IMR-90 (cell line): ENCODE measurements at places on chromosomes 1 and 21.
A peak's percentile ranks its signal among the peaks of the same experiment; 100 is the strongest.

DNA sequence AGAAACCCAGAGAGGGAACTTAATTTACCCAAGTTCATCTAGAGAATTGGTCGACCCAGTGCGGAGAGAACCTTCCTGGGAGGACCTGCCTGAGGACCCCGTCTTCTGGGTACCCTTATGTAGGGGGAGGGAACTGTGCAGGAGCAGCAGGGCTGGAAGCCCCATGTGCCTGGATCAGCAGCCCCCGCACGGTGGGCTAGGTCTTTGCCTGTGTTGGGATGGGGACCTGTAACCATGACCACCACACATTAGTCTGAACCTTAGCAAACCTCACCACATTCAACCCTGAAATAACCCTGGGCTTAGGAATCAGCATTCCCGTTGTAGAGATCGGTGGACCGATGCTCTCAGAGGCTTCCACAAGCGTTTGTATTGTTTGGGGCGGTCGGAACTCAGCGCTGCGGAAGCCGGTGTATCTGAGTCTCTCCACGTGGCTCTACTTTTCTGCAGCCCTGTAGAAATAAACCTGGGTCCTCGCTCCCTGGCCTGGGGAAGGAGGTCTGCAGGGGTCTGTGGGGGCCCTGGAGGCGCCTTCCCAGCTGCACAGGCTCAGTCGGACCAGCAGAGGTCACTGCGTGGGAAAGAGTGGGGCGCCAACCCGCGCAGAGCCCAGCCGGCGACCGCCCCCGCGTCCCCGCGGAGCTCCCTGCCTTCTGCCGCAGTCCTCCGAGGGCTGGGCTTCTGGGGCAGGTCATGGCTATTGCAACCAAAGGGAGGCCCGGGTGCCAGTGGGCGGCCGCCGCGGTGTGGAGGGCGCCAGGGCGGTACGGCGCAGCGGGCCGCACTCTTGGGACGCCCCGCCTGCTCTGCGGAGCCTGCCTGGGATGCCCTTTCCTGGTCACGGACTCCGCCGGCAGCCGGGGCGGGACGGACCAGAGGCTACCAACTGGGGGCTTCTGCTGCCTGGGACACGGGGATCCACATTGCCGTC is 36.2 kb upstream of the KCNA10 start:
- DNase-seq = peak; percentile 1
- H3K4me3 ChIP-seq = no peak overlapping the region; the same call in 1 of the 2 replicates
- H3K27ac ChIP-seq = no peak overlapping the region

DNA sequence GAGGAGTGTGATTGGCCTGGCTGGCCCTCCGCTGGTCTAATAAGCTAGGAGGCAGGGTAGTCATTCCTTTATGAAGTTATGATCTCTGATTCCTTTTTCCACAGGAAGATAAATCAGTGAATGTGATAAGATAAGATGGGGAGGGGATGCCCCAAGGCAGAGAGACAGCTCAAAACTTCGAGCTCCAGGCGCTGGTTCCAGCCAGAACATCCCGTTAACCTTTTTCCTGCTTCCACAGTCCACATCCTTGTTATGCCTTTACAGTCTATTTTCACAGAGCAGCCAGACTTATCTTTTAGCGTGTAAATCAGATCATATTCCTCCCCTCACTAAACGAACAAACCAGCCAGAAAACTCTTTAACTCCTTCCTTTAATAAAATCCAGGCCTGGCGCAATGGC is 38.5 kb upstream of the BMP8B start:
- H3K27ac ChIP-seq = no peak overlapping the region
- no peaks in the 10 kb centered on the region for H3K4me1 ChIP-seq
- peaks cover 16% of the 10 kb centered on the region for H3K27me3 ChIP-seq

DNA sequence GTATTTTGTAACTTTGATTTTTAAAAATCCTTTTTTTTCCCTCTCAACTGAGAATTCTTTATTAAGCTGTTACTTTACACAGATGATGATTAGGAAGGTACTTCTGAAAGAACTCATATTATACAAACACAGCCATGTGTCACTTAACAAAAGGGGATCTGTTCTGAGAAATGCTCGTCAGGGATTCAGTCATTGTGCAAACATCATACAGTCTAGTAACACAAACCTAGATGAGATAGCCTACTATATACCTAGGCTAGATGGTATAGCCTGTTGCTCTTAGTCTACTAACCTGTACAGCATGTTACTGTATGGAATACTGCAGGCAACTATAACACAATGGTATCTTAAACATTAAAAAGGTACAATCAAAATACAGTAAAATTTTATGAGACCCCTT is 24.9 kb downstream of the AHCTF1 start:
- H3K27me3 ChIP-seq = no peaks in the 10 kb centered on the region
- H3K4me3 ChIP-seq = no peak overlapping the region
- no peak overlapping the region for H3K27ac ChIP-seq
- DNase-seq = no peak
- peaks cover 17% of the 10 kb centered on the region for H3K36me3 ChIP-seq
- H3K4me1 ChIP-seq = no peaks in the 10 kb centered on the region

DNA sequence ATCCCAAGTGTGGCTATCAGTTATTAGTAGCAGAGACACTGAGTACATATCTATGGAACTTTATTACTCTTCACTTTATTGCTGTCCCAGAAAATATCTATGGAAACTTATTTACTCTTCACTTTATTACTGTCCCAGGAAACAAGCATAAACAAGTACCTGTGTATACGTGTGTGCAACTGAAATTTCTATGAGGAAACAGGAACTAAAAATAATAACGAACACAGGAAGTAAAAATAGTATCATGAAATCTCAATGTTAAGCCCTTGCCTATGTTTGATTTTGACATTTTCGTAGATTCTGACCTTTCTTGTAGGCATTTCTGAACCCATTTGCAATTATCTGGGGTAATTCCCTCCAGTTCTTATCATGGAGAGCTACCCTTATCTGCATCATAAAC is 64.9 kb upstream of the KRTAP19-8 start:
- no peak overlapping the region for H3K27ac ChIP-seq
- H3K4me3 ChIP-seq = no peak overlapping the region
- peaks cover 4% of the 10 kb centered on the region for H3K4me1 ChIP-seq
- no peaks in the 10 kb centered on the region for H3K27me3 ChIP-seq

DNA sequence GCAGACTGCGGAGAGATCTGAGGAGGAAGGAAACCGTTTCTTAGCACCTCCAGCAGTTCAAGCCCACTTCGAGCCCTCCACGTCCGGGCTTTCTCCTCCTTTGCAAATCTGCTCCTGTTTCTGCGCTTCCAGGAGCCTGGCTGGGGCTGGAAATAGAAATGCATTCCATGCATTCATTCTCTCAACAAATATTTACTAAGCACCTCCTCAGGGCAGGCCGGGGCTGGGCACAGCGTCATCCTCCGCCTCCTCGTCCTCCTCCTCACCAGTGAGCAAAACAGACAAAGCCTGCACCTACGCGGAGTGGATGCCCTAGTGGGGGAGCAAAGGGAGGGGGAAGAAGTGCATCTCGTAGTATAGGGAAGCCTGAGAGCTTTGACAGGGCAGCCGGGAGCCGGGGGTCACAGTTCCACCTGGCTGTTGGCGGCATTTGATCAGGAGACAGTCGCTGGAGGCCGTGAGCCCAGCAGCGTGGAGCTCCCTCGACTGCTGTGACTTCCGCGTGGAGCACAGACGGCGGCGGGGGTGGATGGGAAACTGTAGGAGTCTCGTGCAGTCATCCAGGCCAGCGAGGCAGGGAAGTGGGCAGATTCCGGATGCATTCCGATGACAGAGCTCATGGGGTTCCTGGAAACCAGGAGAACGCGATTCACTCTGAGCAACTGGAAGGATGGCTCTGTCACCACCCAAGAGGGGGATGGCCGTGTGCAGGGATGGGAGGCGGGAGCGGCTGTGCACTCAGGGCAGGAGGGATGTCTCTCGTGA is 93.5 kb downstream of the SIK1 start:
- H3K27ac ChIP-seq = peak overlapping the region; percentile 96
- H3K4me1 ChIP-seq = peaks cover 23% of the 10 kb centered on the region
- H3K36me3 ChIP-seq = no peaks in the 10 kb centered on the region
- peak; percentile 96 for DNase-seq

GRCh38 chr1:145730900-145731299 is 11.6 kb downstream of the CD160 start:
- no peaks in the 10 kb centered on the region for H3K27me3 ChIP-seq
- H3K27ac ChIP-seq = no peak overlapping the region
- DNase-seq = no peak
- H3K36me3 ChIP-seq = 0 out of 2 replicates have a peak, but pooled peaks cover 1% of the 10 kb centered on the region
- H3K4me3 ChIP-seq = no peak overlapping the region

DNA sequence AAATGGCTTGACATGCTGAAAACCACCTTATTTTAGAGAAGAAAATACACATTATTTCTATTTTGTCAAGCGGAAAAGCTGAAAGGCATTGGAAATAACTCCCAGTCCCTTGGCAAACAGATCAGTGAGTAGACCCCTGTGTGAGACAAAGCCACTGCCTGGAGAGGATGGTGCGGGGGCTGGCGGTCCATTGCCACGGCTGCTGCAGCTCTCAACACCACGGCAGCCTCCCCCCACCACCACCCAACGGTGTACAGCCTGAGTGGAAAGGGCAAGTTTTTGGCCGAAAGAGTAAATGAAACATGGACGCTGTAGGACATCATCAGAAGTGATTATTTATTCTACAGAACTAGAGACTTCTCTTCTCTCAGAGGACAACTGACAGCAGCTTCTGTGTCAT is 84.6 kb downstream of the PEX14 start:
- peaks cover 2% of the 10 kb centered on the region; the same call in 1 of the 2 replicates for H3K4me1 ChIP-seq
- no peaks in the 10 kb centered on the region for H3K36me3 ChIP-seq
- H3K27me3 ChIP-seq = no peaks in the 10 kb centered on the region
- H3K4me3 ChIP-seq = no peak overlapping the region
- no peak overlapping the region for H3K27ac ChIP-seq
- DNase-seq = no peak

DNA sequence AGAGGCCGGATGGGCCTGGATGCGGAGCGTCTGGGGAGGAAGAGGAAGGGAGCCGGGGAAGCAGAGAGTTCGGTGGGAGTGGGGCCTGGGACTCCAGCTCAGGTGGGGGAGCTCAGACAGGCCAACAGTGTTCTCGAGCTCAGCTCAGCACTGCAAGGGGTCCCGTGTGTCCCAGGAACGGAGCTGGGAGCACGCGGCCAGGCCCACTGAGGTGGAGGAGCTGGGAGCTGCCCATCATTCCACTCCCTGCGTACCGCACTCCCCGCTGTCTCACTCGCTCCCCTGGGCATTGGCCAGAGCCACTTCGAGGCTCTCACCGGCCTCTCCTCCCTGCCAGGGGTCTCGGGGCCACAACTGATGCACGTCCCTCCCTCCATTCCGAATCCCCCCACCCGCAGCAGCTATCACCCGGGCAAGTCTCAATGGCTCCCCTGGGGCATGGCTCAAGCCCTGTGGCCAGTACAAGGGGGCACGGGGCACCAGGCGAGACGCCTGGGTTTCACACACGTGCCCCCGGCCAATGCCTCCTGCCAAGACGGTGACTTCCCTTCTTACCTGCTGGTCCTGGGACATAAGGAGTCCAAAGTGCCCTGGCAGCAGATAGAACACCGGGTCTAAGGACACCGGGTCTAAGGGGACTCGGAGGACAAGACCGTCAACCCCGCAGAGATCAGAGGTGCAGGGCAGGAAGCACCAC is 30.3 kb upstream of the COL6A2 start:
- H3K27ac ChIP-seq = peak overlapping the region; percentile 95
- DNase-seq = no peak
- H3K27me3 ChIP-seq = no peaks in the 10 kb centered on the region
- no peak overlapping the region for H3K4me3 ChIP-seq
- no peaks in the 10 kb centered on the region for H3K36me3 ChIP-seq
- peaks cover 31% of the 10 kb centered on the region for H3K4me1 ChIP-seq
